ENCODE measurements at places on chromosomes 2 and 18. TPM values are rescaled to one million over a fixed set of nuclear protein-coding genes. Genes with fewer than 3 reads are reported as not detected.

The TSPYL6 gene
- total RNA-seq = not detected

The SLC4A5 gene
- total RNA-seq = 0.74 TPM

The VAMP5 gene
- 49.8 TPM for total RNA-seq

GRCh38 chr2:3670376-3670775 lies 12.4 kb downstream of the ALLC start:
- no peak overlapping the region for H3K27ac ChIP-seq
- no peaks in the 10 kb centered on the region for H3K36me3 ChIP-seq
- DNase-seq = no peak

- no peak for DNase-seq
- no peak overlapping the region for H3K4me3 ChIP-seq
- no peak overlapping the region for H3K27ac ChIP-seq
- H3K4me1 ChIP-seq = no peaks in the 10 kb centered on the region
- no peaks in the 10 kb centered on the region for H3K27me3 ChIP-seq
These were observed 49.3 kb downstream of the ACAA2 start for GRCh38 chr18:49764032-49764431.

DNA sequence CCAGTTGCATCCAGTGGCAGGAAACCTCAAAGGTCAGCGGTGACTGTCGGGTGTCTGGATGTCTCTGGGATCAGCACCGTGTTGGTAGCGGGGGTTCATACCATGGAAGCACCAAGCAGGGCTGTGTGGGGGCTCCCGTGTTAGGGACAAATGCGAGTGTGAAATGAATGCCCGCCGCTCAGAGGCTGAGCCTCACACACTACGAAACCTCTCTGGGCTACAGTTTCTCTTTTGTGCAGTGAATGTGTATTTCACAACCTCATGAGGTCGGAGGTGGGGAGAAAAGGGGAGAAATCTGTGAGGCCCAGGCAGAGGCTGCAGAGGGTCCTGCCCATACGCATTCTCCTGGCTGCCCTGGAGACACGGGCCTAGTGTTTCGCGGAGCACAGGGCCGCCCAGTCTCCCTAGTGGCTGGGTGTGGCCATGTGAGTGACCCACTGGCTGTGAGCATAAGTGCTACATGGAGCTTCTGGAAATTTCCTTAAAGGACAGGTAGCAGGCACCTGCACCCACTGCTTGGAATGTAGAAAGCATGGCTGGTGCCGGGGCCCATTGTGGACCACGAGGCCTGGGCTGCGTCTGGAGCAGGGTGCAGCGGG lies 138.0 kb upstream of the GLI2 start:
- H3K36me3 ChIP-seq = no peaks in the 10 kb centered on the region
- H3K4me3 ChIP-seq = no peak overlapping the region
- H3K4me1 ChIP-seq = peaks cover 20% of the 10 kb centered on the region
- no peak for DNase-seq
- no peak overlapping the region for H3K27ac ChIP-seq

GRCh38 chr2:236078297-236079255 lies 89.6 kb downstream of the GBX2 start:
- H3K4me1 ChIP-seq = no peaks in the 10 kb centered on the region
- DNase-seq = no peak
- no peaks in the 10 kb centered on the region for H3K36me3 ChIP-seq
